Activated T-helper 1 cell treated with anti-CD3 and anti-CD28 coated beads, Interleukin-2, amount 50 U/mL, for 16 hours (primary cell): ENCODE measurements at places on chromosomes 3 and 15.

- no peak for DNase-seq
These were observed 1214.8 kb downstream of the NSUN3 start for GRCh38 chr3:95277613-95278012.

DNA sequence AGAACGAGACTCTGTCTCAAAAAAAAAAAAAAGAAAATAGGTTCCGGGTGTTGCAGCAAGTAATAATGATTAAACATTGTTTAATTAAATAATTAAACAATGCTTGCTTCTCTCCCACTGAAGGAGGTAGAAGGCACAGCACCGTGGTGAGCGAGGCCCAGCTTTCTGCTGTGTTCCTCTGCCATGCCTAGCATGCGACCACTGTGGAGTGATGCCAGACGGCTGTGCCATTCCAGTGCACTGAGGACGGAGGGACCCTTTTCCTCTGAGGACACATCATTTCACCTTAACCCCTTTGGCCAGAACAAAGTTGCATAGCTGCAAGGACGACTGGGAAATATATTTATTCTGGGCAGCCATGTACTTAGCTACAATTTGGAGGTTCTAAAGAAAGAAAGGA, 322.8 kb upstream of the TPRG1 start:
- DNase-seq = no peak

DNA sequence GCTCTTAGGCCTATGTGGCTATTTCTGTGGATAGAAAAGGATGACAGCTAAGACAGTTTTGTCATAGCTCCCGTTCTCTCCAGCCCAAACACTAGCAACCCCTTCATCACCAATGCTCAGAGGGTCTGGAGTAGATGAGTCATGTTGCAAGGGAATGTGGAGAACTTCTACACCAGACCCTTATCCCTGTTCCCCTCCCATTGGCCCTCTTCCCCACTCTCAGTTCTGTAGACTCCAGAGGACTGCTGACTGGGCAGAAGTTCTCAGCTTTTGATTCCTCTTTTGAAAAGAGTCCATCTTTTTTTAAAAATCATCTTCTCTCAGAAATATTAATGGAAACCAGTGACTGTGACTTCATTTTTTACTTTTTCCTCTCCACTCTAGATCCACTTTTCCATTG, 2.4 kb upstream of the MYZAP start:
- DNase-seq = no peak

GRCh38 chr3:17074559-17074958, 189.8 kb downstream of the PLCL2 start:
- no peak for DNase-seq

DNA sequence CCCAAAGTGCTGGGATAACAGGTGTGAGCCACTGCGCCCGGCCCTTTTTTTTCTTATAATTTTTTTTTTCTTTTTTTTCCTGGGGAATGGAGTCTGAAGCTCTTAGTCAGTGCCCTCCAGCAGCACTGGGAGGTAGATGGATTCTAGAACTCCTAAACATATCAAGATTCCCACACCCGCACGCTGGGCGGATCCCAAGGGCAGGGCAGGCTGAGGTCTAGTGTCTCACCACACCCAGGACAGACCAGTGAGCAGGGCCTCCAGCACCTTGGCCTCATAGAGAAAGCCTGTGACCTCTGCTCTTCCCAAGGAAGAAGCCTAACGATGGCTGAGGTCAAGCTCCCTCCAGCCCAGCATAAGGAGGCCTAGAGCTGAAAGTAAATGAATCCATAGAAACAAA, 153.7 kb upstream of the MEF2A start:
- DNase-seq = no peak

- no peak for DNase-seq
These were observed 115.1 kb downstream of the LIPC start for GRCh38 chr15:58546635-58547627.

DNA sequence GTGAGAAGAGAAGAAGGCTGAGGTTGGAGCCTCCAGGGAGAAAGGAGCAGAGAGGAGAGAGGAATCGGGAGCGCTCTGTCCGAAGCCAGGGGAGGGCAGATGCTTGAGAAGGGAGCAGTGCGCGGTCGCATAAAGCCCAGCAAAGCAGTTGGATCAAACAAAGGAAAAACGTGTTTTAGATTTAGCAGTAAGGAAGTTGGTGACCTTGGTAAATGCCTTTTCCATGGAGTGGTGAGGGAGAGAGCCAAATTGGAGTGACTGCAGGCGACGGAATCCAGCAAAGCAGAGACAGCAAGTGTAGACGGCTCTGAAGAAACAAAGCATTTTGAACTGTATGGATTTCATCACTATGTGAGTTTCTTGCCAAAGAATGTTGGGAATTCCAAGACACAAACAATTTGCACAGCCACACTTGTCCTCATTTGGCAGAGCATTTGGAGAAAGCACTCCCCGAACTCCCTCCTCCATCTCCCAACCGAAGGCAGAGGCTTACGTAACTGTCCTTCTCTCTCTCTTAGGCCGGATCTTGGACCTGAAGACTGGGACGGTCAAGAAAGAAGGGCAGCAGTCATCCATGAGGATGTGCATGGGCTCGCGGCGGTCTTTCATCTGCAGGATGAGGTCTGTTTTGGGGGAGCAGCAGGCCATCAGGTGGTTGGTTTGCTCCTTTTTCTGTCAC, 103.6 kb downstream of the ARNT2 start:
- no peak for DNase-seq
